ENCODE measurements at places on chromosomes 7 and 10.

- DNase-seq = no peak
These were observed 228.9 kb upstream of the TCF7L2 start for GRCh38 chr10:112721080-112721698.

- DNase-seq = no peak
These were observed 715 bp upstream of the MUC12 start for GRCh38 chr7:100968650-100969049.

DNA sequence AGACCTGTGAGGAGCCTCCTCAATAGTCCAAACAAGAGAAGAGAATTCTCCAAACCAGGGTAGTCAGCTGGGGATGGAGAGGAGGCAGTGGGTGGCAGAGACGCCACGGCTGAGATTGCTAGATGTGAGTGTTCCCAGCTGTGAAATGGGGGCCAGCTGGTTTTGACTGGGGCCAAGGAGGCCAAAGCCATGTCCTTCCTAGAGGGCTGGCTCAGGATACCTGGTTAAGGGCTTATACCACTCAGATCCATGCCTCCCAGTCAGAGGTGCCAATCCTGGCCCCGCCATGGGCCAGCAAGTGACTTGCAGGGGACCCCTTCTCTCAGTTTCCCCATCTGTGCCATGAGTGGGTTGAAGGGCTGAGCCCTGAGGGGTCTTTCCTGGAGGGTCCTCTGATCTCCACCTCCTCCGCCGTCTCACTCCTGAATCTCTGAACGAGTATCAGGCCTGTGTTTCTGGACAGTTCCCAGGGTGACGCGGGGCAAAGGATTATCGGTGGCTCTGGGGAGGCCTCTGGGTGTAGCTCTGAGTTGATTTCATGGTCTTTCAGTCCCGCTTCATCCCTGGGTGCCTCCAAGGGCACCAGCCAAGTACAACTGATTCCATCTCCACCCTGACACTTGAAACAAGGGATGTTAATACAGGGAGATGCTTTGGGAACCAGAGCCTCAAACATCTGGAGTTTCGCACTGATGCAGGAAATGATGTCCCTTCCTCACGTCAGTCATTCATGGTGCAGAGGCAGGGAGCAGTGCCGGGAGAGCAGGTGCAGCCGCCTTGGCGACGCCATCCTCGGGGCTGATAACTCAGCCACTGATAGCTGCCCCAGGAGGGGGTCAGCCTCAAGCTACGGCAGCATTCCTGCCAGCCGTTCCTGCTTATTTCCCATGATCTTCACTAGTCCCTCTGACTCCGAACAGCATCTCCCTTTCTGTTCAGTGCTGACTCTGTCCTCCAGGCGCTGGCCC is 126.7 kb downstream of the RGS10 start:
- no peak for DNase-seq

- no peak for DNase-seq
These were observed 97.1 kb upstream of the ARID5B start for GRCh38 chr10:61804414-61804813.
